IPS DF 6.9 (cell line): ENCODE measurements at places on chromosomes 6 and 20.

- no peak for DNase-seq
Measured at GRCh38 chr6:81309811-81310210, 442.7 kb downstream of the TENT5A start.

DNA sequence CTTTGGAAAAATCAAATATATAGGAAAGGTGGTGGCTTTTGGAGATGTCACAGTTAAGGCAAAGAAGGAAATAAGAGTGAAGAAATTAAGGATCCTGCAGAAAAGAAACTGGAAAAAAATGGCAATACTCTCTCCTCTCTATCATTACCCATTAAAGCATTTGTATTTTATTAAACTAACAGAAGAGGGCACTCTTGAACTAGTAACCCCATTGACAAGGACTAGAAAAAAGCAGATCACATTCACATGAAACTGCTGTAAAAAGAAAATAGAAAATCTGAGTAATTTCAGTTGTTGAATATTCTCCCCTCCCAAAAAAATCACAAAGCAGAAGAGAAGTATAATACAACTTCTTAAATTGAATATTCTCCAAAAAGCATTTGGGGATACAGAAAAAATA, 104.1 kb upstream of the SLC35B3 start:
- no peak for DNase-seq

DNA sequence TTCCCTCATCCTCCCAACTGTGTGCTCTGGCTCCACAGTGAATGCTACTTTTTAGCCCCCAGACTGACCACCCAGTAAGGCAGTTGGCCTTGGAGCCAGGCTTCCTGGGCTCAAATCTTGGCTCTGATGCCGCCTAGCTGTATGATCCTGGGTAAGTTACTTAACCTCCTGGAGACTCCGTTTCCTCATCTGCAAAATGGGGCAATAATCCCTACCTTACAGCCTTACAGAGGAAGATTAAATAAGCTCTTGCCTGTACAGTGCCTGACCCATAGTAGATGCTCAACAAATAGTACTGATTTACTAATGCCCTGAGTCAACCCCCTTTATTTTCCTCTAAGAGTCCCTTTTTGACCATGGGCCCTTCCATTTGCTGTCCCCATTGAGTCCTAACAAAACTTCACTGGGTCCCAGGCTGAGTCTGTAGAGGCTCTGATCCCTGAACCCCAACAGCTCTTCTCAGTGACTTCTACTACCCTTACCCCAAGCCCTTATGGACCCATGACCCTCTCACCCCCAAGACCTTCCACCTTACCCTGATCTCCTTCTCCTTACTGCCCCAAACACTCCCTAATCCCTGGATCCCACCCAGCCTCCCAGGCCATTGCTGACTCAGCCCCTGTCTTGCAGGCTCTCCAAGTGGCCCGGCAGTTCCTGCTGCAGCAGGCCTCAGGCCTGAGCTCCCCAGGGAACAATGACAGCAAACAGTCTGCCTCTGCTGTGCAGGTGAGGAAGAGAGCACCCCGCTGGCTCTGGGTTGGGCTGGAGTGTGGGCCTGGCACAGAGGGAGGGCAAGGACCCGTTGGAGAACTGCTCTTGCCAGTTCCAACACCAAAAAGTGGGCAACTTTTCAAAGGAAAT, 31.4 kb downstream of the FOXP4 start:
- DNase-seq = no peak

GRCh38 chr6:4449409-4449808, 314.0 kb upstream of the ECI2 start:
- no peak for DNase-seq

DNA sequence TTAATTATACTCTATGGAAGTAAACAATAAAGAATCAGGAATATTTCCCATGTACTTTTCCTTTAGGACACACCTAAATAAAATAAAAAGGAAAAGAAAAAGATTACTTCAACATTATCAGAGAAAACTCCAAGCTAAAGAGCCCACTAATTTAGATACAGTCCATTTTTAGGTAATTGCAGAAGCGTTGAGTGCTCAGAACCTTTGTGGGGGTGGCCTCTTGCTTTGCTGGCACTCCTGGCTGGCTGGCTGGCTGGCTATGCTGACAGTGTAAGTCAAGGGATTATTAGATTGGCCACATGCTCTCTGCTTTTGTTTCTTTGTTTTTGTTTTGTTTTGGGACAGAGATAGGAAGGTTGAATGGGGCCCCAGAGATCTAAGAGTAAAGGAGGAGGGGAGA, at the start of gene GJE1:
TSS of gene GJE1 (plus strand) at position 301 of the 400 bp plus-strand sequence. CDS start 234 bp downstream, outside the sequence.
- DNase-seq = no peak

GRCh38 chr6:17505767-17506280, 94.3 kb upstream of the FAM8A1 start:
- no peak for DNase-seq
